ENCODE measurements at places on chromosomes 11 and 22.
A peak's percentile ranks its signal among the peaks of the same experiment; 100 is the strongest.

GRCh38 chr22:44734278-44734677, 18.1 kb upstream of the ARHGAP8 start:
- DNase-seq: no peak

GRCh38 chr11:96390488-96390792, 627 bp downstream of the JRKL start:
- no peak for DNase-seq

GRCh38 chr11:12253843-12254281, 123.5 kb upstream of the PARVA start:
- no peak for DNase-seq

- DNase-seq: no peak
These were observed 793.6 kb downstream of the DLG2 start for GRCh38 chr11:84833488-84834088.

- DNase-seq: no peak
These were observed 8.0 kb downstream of the MPEG1 start for GRCh38 chr11:59204746-59205145.

DNA sequence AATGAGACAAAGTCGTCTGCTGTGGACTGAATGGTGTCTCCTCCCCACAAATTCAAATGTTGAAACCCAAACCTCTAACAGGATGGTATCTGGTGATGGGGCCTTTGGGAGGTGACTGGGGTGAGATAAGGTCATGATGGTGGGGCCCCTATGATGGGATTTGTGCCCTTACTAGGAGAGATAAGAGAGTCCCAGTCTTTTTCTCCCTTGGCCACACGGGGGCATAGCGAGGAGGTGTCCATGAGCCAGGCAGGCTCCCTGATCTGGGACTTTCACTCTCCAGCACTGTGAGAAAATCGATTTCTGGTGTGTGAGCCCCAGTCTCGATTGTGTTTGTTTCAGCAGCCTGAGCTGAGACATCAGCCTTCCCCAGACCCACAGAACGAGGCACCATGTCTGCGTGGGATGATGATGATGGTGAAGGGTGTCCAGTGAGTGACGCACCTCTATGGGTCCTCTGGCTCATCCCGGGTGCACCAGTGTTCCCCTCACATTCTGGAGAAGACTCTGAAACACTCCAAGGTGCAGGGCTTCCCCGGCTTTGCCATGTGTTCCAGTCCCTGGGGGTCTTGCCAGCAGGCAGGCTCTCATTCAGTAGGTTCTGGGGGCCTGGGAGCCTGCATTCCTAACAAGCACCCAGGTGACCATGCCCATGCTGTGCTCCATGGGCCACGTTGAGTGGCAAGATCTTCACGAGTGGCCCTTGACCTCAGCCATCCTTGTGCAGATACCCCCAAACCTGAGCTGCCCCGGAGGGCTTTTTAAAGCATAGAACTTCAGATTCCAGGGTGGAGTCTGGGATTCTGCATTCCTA, 363.0 kb downstream of the CTTN start:
- peak; percentile 10 for DNase-seq

- no peak for DNase-seq
These were observed 51.2 kb downstream of the SYN3 start for GRCh38 chr22:33006955-33007318.

DNA sequence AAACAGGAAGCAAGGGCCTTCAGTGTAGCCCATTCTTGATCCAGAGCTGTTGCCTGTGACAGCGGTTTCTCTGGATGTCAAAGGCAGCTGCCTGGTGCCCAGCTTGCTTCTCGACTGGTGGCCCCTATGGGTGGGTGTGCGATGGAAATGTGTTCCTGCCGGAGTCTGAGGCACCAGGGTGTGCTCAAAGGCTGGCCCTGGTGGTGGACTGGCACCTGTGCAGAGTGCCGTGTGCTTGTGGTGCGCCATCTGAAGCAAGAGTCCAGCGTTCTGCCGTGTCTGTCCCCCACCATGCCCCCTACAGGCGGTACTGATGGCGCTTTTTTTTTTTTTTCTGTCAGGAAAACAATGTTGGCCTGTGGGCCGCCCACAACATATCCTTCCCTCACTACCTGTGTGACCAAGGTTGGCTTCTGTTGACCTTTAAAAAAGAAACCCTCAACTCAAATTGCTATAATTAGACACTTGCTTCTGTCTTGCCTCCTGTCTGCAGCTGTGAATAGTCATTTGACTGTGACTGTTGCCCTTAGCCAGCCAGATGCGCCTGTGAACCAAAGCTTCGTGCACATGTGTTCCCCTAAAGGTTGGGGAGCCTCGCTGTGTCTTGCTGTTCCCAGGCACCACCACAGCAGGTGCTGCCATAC, 4.7 kb upstream of the RANBP1 start:
- no peak for DNase-seq

- DNase-seq: no peak
These were observed 85.0 kb downstream of the CD44 start for GRCh38 chr11:35223991-35224390.

DNA sequence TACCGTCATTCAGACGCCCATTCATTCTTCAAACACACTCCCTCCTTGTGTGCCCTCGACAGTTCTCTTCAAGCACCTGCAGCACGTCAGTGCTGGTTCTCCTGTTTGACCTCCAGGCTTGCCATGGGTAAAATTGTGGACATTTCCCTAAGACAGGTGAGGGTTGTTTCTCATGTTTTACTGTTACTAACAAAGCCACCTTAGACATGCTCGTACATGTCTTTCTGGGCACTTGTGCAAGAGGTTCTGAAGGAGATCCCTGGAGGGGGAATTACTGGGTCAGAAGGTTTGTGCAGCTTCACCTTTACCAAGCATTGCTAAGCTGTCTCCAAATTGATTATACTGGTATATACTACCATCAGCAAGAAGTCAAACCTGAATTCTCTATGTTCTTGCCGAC, 189.7 kb upstream of the TMEM45B start:
- DNase-seq: peak; percentile 60

DNA sequence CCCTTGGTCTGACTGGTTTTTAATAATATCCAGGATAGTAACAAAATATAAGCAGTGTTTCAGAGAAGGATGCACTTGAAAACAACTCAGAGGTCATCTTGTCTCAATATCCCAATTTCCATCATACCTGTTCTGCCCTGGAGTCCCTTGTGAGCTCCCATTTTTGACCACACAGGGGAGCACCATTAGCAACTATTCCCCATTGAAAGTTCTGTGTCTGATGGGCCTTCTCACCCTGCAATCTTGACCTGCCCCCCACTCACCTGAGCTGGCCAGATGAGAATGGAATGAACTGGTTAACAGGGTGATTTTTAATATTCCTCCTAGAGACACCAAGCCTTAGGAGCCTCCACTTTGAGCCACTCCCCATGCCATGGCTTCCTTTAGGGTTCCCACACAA, 3.8 kb upstream of the CAPN5 start:
- no peak for DNase-seq

- no peak for DNase-seq
These were observed 253.8 kb upstream of the CNTN5 start for GRCh38 chr11:98766903-98767302.

DNA sequence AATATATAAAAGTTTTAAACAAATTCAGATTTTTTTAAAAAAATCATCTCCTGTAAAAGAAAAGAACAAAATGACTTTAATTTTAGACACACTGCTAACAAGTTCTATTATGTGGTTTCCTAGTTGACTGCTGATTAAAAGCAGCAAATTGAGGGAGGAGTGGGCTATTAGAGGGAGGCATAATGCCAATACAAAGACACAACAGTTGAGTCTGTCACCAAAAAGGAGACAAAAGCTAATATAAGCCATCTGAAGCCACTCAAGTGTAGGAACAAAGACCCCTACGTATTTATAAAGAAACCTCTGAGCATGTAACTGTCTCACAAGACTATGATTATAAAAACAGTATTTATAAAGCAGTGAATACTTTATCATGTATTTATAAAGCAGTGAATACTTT, 28.6 kb downstream of the TMEM123 start:
- DNase-seq: no peak

DNA sequence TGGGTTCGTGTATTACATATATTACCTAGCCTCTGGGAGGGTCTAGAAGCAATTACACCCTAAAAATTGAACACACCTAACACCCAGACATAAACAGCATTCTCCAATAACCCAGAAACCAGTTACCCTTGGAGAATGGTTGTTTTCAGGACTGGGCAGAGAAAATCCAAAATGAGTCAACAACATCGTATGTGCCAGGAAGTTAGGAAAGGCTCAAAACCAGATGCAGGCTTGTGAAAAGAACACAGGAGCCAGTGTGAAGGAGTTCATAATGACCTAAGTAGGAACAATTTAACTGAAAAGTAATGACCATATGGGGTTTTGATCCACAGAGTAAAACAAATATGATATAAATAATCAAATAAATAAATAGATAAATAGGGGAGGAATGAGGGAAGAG, 5.1 kb upstream of the CLPB start:
- no peak for DNase-seq

DNA sequence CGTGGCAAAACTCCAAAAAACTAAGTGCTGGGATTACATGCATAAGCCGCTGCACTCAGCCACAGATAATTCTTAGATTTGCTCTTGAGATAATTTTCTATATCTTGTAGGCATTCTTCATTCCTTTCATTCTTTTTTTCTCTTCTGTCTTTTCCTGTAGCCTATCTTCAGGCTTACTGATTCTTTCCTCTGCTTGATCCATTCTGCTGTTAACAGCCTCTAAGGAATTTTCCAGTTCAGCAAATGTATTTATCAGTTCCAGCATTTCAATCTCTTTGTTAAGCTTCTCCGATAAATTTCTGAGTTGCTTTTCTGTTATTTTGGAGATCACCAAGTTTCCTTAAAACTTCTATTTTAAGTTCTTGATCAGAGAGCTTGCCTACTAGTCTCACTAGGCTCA, 46.7 kb downstream of the SMC1B start:
- no peak for DNase-seq

DNA sequence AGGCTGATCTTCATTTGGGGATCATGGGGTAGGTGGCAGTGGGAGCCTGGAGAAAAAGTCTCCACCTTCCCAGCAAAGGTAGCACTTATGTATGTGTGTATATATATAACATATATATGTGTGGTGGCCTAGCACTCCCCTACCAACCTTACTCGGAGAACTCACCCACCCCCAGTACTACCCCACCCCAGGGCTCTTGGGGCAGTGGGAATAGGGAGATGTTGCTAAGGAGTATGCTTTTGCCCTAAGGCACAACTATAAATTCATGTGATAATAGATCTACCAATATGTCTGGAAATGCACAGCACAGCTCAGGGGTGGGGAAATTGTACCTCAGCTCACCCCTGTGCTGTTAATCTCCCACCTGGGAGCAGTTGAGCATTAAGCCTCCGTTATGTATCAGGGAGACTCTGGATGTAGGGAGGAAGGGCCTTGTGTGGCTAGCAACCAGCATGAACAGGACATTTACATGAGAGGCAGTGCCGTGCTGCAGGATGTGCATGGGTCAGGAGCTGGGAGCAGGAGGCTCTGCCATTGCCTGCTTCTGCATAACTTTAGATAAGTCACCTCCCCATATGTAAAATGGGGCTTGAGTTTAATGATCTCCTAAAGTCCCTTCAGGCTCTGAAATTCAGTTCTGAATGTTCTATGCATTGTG, 57.3 kb downstream of the C11orf91 start:
- no peak for DNase-seq

GRCh38 chr22:46464296-46464695, 73.1 kb downstream of the CELSR1 start:
- no peak for DNase-seq

DNA sequence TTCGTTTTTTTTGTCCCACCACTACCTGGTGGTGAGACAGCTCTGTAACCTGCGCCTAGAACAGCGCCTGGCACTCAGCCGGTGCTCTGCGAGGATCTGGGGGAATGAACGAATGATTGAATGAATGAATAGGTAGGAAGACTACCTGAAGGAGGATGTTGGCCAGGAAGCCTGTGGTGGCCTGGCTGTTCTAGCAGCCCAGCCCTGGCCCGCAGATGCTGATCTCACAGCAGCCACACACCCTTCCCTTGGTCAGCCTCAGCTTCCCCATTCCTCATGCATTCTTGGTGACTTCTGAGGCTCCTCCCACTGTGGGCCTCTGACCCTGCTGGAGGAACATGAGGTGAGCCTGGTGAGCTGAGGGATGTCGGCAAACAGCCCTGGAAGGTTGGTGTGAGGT, 3.7 kb downstream of the TRPM5 start:
- no peak for DNase-seq

DNA sequence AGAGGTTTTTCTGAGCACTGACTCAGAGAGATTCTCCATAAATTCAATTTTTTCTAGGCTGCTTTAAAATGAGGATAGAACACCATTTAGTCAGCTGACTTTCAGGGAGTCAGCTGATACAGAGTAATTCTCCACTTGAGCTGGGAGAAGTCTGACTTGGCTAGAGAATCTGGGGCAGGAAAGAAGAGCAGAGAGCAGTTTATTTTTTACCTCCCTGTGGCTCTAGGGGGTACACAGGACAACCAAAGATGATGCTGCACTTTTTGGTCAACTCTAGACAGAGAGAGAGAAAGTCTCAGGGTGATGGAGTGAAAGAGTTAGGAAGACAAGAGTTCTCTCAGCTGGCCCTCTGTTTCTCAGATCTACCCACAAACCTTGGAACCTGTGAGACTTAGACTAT, 67.3 kb upstream of the EED start:
- no peak for DNase-seq

DNA sequence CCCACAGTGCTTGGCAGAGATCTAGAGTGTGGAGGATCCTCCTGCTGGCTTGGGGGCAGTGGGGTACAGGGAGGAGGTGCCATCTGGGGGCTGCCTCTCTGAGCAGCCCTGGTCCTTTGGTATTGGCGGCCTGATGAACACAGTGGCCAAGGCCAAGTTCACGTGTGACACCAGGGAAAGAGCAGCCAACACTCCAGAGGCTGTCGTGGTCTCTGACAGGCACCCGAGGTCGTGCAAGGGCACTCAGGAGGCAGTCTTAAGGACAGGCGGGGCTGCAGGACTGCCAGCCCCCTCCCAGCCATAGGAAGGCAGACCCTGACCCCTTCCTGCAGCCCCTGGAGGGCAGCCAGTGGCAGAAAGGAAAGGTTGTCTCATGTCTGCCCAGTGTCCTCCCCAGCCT, 30.7 kb downstream of the PHF21B start:
- DNase-seq: no peak

GRCh38 chr11:115670538-115671205, 166.5 kb upstream of the CADM1 start:
- peak; percentile 97 for DNase-seq

GRCh38 chr11:129396454-129396853, 20.8 kb downstream of the BARX2 start:
- DNase-seq: no peak

- DNase-seq: no peak
These were observed 2.9 kb downstream of the ELF5 start for GRCh38 chr11:34510673-34511072.
